RCC 7860 (cell line): ENCODE measurements at places on chromosomes 13 and 19.

DNA sequence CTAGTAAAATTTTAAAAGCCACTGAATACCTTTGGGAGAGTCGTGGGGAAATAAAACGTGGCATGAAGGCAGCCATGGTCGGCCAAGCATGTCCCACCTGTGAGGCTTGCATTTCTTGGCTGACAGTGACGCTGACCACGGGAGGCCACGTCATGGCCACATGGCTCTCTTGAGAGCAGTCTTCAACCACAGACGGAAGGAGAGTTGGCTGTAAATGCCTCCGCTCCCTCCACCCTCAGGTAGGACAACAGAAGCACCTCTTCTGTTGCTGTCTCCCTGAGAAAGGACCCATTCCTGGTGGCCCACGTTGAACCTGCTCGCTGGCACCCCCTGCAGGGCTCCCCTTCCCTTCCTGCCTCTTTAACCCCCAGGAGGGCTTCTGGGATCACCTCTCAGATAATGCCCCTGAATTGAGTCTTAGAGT, 10.6 kb upstream of the LRRC25 start:
- DNase-seq, result peak; percentile 84

- no peak for DNase-seq
These were observed 234.9 kb downstream of the KCTD12 start for GRCh38 chr13:76651286-76651685.

- DNase-seq, result no peak
These were observed 307.6 kb downstream of the SPRY2 start for GRCh38 chr13:80033286-80033685.

- no peak for DNase-seq
These were observed 35.5 kb upstream of the SLC15A1 start for GRCh38 chr13:98787996-98788395.

DNA sequence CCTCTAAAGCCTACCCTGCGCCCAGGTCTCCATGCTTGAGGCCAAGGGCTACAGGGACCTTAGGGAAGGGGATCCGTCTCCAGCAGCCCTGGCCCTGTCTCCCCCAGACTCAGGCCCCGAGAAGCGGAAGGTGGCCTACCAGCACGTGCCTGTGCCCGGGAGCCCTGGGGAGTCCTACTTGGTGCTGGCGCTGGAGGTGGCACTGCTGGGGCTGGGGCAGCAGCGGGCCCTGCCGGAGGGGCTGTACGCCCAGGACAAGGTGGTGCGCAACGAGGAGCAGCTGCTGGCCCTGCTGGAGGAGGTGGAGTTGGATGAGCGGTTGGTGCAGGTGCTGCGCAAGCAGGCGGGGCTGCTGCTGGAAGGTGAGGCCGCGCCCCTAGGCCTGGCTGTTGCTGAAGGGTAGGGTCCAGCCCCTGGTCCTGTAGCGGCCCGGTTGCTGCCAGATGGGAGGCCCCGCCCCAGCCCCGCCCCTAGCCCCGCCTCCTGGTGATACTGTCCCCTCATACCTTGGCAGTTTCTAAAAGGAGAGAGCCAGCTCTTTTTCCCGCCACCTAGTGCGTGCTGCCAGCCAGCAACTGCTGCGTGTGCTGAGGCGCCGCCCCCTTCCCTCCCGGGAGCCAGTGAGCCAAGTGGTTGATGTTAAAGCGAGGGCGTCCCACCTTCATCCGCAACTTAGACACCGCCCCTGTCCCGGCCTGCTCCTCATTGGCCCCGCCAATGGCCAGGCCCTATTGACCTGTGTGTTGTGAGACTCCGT, 22.6 kb downstream of the ZSWIM4 start:
- DNase-seq, result no peak

GRCh38 chr13:110151462-110151861, 155.5 kb downstream of the COL4A1 start:
- DNase-seq, result no peak

DNA sequence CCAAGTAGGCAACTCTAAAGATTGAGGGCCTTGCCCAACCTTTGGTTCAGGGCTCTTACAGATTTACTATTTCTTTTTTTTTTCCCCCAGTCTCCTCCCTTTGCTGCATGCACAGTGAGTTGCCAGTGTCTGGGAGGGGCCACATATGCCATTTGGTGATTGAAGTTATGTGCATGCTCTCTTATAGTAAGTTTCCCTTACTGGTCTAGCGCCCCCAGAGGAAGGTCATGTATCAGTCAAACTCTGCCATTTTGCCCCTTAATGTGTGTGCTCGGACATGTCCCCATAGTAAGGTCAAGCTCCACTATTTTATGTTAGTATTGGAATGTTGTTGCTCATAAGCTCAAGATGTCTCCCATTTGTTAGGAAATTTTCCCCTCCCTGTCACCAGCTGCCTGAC, 1138.0 kb upstream of the SLC10A2 start:
- DNase-seq, result no peak

DNA sequence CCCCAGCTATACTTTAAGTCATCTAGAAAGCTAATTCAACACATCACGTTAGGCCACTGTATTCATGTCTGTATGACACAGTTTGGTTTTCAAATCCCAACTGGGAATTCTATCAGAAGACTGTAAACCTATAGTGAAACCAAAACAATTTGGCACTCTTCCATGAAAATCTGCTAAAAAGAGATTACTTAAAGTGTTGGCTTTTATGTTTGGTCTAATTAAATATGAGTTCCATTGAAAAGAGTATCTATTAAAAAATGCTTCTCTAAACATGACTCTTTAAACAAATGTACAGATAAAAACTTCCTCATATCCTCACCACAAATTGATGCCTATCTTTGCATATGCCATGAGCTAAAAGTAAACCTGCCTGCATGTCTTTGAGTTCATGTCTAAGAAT, 25.4 kb downstream of the PCDH9 start:
- no peak for DNase-seq

DNA sequence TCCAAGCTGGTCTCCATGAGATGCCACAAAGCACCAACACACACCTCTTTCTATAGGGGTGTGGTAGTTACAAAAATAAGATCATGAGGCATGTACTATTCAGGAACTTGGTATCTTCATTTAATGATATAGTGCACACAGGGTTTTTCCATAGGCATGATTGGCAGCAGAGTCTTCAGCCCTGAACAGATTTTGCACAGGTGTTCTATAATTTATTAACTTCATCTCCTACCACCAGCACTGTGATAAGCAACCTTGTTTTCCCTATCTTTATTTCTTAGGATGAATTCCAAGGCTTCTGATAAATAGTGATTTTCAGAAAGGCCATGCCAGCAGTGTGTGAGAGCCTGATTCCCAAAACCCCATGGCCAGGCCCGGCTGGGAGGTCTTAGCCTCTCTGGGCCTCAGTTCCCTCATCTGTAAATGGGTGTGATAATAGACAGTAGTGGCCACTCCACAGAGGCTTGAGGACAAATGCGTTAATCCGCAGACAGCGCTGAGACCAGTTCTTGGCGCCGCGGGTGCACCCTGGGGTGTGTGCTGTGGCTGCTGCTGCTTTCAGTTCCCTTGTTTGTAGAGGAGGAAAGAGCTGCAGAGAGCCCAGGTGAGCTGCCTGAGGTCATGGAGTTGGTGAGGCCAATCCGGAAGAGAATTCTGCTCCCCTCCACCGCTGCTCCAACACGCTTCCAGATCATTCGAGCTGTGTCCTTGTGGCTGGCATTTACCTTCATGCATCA, 33.1 kb downstream of the DHRS12 start:
- no peak for DNase-seq

GRCh38 chr19:29687897-29688728, 22.9 kb downstream of the PLEKHF1 start:
- DNase-seq, result no peak

- peak; percentile 8 for DNase-seq
These were observed 675 bp upstream of the PGPEP1 start for GRCh38 chr19:18339723-18340122.
